CD4-positive, alpha-beta T cell (primary cell): ENCODE measurements at places on chromosomes 5 and 9. TPM values are rescaled to one million over a fixed set of nuclear protein-coding genes. Genes with fewer than 3 reads are reported as not detected.
A peak's percentile ranks its signal among the peaks of the same experiment; 100 is the strongest.

Gene PARP8
- 181 TPM for total RNA-seq

GRCh38 chr5:39187831-39188731 lies 31.3 kb downstream of the FYB1 start:
- no peaks in the 10 kb centered on the region for H3K27me3 ChIP-seq
- DNase-seq: peak; percentile 63
- H3K4me3 ChIP-seq: peak overlapping the region; percentile 46
- peaks cover 11% of the 10 kb centered on the region for H3K36me3 ChIP-seq

- H3K27me3 ChIP-seq: no peaks in the 10 kb centered on the region
- H3K36me3 ChIP-seq: no peaks in the 10 kb centered on the region
- no peak overlapping the region for H3K27ac ChIP-seq
- H3K4me1 ChIP-seq: no peaks in the 10 kb centered on the region
- DNase-seq: no peak
Measured at GRCh38 chr9:28365728-28366127, 792.4 kb upstream of the C9orf72 start.

GRCh38 chr5:177131019-177131320 lies 2.6 kb upstream of the NSD1 start:
- H3K4me1 ChIP-seq: peaks cover 42% of the 10 kb centered on the region
- no peak overlapping the region for H3K4me3 ChIP-seq
- H3K27me3 ChIP-seq: no peaks in the 10 kb centered on the region
- H3K36me3 ChIP-seq: peaks cover 11% of the 10 kb centered on the region
- DNase-seq: no peak

Gene HTR4
- total RNA-seq: not detected

- H3K27me3 ChIP-seq: no peaks in the 10 kb centered on the region
- no peaks in the 10 kb centered on the region for H3K36me3 ChIP-seq
- H3K4me3 ChIP-seq: no peak overlapping the region
- no peak for DNase-seq
Measured at GRCh38 chr5:67693956-67694809, 497.6 kb upstream of the CD180 start.

DNA sequence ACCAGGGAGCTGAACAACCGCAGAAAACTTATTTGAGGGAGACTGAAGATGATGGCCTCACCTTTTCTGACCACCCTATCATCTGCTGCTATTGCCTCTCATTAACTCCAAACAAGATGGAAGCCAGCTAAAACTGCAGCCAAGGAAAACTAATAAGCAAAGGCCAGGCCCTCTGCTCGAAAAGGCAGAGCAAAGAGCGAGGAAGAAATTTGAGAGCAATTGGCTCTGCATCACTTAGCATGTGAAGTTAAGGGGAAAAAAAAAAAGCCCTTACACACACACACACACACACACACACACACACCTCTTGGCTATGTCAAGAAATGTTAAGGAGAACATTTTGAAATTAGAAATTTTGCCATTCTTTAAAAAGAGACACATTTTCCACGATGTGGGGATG lies 228.1 kb upstream of the CYLC2 start:
- H3K4me3 ChIP-seq: no peak overlapping the region
- no peak overlapping the region for H3K27ac ChIP-seq
- no peaks in the 10 kb centered on the region for H3K27me3 ChIP-seq
- no peaks in the 10 kb centered on the region for H3K4me1 ChIP-seq

Gene LRRC70
- total RNA-seq: 6.1 TPM

- no peak overlapping the region for H3K27ac ChIP-seq
- H3K4me1 ChIP-seq: no peaks in the 10 kb centered on the region
- H3K27me3 ChIP-seq: no peaks in the 10 kb centered on the region
Measured at GRCh38 chr9:80175286-80176150, 603.8 kb downstream of the TLE4 start.

- no peaks in the 10 kb centered on the region for H3K4me1 ChIP-seq
- H3K36me3 ChIP-seq: no peaks in the 10 kb centered on the region
- H3K4me3 ChIP-seq: no peak overlapping the region
Measured at GRCh38 chr9:75601280-75601679, 289.2 kb upstream of the PCSK5 start.

GRCh38 chr9:36316611-36317317 lies 58.5 kb upstream of the GNE start:
- no peak for DNase-seq
- no peak overlapping the region for H3K4me3 ChIP-seq
- no peak overlapping the region for H3K27ac ChIP-seq
- no peaks in the 10 kb centered on the region for H3K36me3 ChIP-seq
- H3K27me3 ChIP-seq: no peaks in the 10 kb centered on the region
- no peaks in the 10 kb centered on the region for H3K4me1 ChIP-seq

- no peaks in the 10 kb centered on the region for H3K4me1 ChIP-seq
- H3K27ac ChIP-seq: no peak overlapping the region
- peaks cover 50% of the 10 kb centered on the region for H3K36me3 ChIP-seq
- no peak overlapping the region for H3K4me3 ChIP-seq
Measured at GRCh38 chr5:160064417-160064810, 54.8 kb downstream of the PWWP2A start.

Gene RASEF
- not detected for total RNA-seq

DNA sequence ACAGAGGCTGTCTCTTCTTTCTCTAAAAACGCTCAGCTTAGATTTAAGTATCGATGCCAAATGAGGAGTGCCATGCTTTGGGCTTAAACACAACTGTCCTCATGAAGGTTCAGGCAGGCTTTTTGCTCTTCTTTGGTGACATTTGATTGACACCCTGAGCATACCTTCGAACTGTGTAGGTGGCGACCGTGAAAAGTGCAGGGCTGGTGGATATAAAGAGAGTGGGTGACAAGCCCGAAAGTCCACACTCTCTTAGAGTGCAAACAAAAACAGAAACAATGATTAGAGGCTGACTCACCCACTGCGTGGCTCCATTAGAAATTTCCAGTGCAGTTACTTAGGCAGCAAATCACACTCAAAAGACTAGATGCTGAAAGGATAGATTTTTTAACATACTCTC lies 141.7 kb downstream of the SYK start:
- H3K27me3 ChIP-seq: peaks cover 4% of the 10 kb centered on the region
- H3K36me3 ChIP-seq: no peaks in the 10 kb centered on the region
- H3K27ac ChIP-seq: no peak overlapping the region

DNA sequence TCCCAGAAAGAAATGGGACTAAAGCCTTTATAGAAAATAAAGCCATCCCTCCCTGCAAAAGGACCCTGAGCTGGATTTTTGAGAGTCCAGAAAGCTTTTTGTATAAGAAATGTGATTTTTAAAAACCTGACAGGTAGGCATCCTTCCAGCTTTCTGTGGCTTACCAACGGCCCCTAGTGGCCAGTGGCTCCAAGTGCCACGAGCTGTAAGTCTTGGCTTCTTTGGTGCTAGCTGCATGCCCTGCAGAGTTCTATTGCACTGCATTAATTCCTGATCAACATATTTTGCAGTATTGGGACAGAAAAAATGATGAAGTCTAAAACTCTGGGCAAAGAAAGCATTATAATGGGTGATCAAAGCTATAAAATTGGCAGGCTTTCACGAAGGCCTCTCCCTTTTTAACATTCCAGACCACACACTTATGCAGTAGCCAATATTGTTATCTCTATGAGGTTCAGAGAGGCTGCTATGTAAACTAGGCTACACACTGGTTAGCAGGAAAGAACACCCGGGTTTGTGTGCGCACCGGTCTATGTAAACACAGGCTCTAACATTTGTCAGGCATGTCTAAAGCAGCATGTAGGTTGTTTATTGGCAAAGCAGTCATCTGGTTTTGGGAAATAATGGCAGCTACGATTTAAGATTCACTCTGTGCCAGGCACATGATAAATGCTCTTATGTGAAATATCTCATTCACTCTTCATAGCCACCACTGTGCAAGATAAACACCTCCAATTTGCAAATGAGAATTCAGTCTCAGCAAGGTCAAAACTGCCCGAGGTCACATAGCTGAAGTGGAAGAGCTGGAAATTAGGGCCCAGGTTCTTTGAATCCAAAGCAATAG lies 55.2 kb downstream of the NMUR2 start:
- no peaks in the 10 kb centered on the region for H3K36me3 ChIP-seq
- H3K27me3 ChIP-seq: no peaks in the 10 kb centered on the region
- DNase-seq: no peak
- H3K27ac ChIP-seq: no peak overlapping the region

Gene PFN3
- total RNA-seq: not detected

- DNase-seq: no peak
- H3K4me1 ChIP-seq: no peaks in the 10 kb centered on the region
- H3K36me3 ChIP-seq: no peaks in the 10 kb centered on the region
- H3K27ac ChIP-seq: no peak overlapping the region
Measured at GRCh38 chr5:12488161-12488560, 583.9 kb upstream of the CTNND2 start.

GRCh38 chr5:56012281-56012963 lies 17.7 kb upstream of the IL6ST start:
- no peak overlapping the region for H3K4me3 ChIP-seq
- no peaks in the 10 kb centered on the region for H3K27me3 ChIP-seq
- H3K27ac ChIP-seq: peak overlapping the region; percentile 53
- H3K36me3 ChIP-seq: no peaks in the 10 kb centered on the region

- no peaks in the 10 kb centered on the region for H3K4me1 ChIP-seq
- H3K27me3 ChIP-seq: peaks cover 8% of the 10 kb centered on the region
- H3K27ac ChIP-seq: no peak overlapping the region
- H3K36me3 ChIP-seq: no peaks in the 10 kb centered on the region
- H3K4me3 ChIP-seq: no peak overlapping the region
Measured at GRCh38 chr5:172633403-172633970, 7.6 kb upstream of the NEURL1B start.

- H3K4me3 ChIP-seq: no peak overlapping the region
- no peak overlapping the region for H3K27ac ChIP-seq
- H3K4me1 ChIP-seq: no peaks in the 10 kb centered on the region
- H3K36me3 ChIP-seq: no peaks in the 10 kb centered on the region
Measured at GRCh38 chr5:142601432-142601831, 84.5 kb downstream of the FGF1 start.

DNA sequence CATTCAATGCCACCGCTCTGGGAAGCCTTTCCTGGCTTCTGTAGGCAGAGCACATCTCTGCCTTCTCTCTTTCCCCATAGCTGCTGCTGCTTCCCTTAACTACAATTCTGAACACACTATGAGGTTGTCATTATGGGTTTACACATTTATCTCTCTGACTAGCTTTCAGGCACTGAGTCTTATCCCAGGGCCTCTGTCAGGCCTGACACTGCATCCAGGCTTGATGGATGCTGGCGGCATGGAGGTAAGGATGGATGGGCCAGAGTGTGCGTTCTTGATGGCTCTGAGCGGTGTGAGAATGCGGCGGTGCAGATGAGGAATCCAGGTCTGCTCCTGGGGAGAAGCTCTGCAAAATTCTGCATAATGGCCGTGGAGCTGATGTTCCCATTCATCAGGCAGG lies 6.3 kb downstream of the KCNIP1 start:
- no peak overlapping the region for H3K4me3 ChIP-seq
- H3K27me3 ChIP-seq: peaks cover 15% of the 10 kb centered on the region
- no peak overlapping the region for H3K27ac ChIP-seq
- H3K36me3 ChIP-seq: no peaks in the 10 kb centered on the region
- DNase-seq: no peak

Gene IRX1
- not detected for total RNA-seq

Gene PAEP
- not detected for total RNA-seq

Gene ABL1
- total RNA-seq: 29.8 TPM

DNA sequence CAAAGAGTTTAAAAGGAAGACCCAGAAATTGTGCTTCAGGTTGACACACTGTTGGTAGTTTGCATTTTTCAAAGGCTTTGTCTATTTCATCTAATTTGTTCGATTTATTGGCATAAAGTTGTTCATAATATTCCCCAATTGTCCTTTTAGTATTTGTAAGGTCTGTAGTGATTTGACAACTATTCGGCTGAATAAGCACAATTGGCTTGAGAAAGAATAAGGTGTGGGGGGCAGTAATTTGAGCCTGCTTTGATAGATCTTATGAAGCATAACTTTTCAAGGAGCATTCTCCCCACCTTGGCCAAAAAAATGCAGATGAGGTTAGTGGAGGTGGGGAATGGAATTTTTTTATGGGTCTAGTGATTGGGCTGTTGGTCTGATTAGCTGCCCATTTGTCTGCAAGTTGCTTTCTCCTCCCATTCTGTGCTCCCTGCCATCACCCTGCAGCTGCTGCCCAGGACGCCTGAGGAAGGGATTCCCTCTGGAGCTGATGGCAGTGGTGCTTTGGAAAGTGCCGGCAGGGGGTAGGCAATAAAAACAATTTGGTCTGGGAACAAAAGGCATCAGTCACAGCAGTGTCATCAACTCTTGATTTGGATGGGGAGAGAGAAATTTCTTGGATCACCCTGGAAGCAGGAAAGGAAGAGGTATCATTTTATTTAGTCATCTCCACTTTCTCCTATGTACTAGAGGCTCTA lies 26.6 kb downstream of the WNT8A start:
- H3K36me3 ChIP-seq: no peaks in the 10 kb centered on the region
- H3K4me1 ChIP-seq: no peaks in the 10 kb centered on the region
- H3K27ac ChIP-seq: no peak overlapping the region
- no peak overlapping the region for H3K4me3 ChIP-seq
- DNase-seq: no peak

Gene CCNI2
- 7.2 TPM for total RNA-seq

DNA sequence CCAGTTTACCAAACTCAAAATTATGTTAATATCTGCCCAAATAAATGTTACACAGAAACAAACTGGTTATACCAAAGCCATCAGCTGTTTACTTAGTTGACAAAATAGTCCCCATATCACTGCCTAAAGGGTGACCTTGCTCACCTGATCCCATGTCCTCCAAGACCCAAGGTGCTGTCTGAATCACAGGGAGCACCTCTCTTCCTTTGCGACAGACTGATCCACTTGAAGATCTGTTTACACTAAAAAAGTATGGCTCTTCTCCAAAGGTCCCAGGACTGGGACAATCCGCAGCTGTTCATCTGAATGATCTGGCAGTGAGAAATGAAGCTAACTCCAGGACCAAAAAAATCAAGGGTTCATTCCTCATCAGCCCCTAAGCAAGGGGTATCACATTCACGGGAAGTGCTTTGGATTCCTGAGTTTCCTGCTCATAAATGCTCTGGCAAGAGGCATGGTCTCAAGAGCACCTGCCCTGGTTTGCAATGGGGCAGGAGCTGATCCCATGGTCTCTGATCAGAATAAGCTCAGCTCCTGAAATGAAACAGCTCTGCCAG lies 5.0 kb downstream of the PRUNE2 start:
- H3K36me3 ChIP-seq: no peaks in the 10 kb centered on the region
- peaks cover 8% of the 10 kb centered on the region for H3K27me3 ChIP-seq
- H3K4me3 ChIP-seq: no peak overlapping the region
- DNase-seq: no peak
- no peak overlapping the region for H3K27ac ChIP-seq

Gene SOWAHA
- total RNA-seq: not detected

Gene GABRP
- not detected for total RNA-seq

DNA sequence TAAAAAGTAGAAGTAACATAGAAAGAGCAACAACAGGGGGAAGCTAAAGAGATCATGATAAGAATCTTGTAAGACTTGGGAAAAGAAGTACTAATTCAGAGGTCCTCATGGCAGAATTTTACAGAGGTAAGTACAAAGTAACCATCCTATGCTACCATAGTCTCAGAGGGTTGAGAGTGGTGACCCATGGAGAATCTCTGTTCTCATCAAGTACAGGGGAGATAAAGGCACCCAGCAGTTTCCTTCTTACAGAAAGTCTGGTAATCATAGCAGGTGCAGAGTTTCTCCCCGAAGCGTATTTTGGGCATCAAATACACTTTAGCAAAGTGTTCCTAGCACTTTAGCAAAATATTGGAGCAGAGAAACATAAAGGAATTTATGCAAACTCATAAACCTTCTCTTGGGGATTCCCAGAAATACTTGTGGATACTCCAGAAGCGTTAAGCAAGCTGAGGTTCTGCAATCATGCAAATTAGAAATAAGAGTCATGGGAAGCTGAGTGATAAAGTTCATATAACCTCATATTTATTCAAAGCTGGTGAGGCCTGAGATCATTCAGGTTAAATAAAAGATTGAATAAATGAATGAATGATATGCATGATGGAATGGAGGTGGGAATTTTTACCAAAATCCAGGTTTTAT lies 101.0 kb upstream of the SMC2 start:
- H3K36me3 ChIP-seq: no peaks in the 10 kb centered on the region
- no peak for DNase-seq
- no peaks in the 10 kb centered on the region for H3K27me3 ChIP-seq
